ENCODE measurements at places on chromosomes 1 and 21. TPM values are rescaled to one million over a fixed set of nuclear protein-coding genes. Genes with fewer than 3 reads are reported as not detected.

GRCh38 chr1:203516184-203516583, 22.2 kb downstream of the OPTC start:
- no peaks in the 10 kb centered on the region for H3K36me3 ChIP-seq
- H3K27ac ChIP-seq, result no peak overlapping the region
- H3K27me3 ChIP-seq, result no peaks in the 10 kb centered on the region
- no peak for DNase-seq

DNA sequence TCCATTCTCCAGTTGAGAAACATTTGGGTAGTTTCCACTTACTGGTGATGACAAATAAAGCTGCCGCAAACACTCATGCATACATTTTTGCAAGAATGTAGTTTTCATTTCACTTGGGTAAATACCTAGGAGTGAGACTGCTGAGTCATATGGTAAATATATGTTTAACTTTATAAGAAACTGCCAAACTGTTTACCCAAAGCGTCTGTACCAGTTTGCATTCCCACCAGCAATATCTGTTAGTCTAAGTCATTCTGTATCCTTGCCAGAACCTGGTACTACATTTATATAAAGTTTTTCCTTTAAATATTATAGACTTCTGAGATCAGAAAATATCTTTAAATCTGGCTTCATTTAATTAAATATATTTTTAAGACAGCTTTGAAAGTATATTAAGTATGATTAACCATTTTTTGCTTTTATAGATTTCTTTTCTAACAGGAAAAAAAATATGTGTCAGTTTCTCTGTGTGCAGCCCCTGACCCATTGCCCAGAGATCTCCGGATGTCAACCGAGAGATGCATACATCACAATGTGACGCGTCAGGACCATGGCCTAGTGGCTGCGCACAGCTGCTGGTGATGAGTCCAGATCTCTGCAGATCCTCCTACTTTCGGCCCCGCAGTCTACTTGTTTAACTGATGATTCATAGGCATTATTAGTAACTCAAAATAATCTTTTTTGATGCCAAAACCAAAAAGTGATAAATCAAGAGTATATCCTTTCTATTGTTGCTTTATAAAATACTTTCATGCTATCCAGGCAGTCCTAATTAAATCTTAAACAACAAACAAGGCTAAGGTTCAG, 227.1 kb upstream of the MAP1LC3C start:
- no peak overlapping the region for H3K27ac ChIP-seq
- no peaks in the 10 kb centered on the region for H3K36me3 ChIP-seq
- DNase-seq, result no peak
- H3K4me1 ChIP-seq, result peaks cover 11% of the 10 kb centered on the region

- no peak overlapping the region for H3K27ac ChIP-seq
- H3K4me1 ChIP-seq, result no peaks in the 10 kb centered on the region
- H3K4me3 ChIP-seq, result no peak overlapping the region
- H3K27me3 ChIP-seq, result no peaks in the 10 kb centered on the region
- no peaks in the 10 kb centered on the region for H3K36me3 ChIP-seq
These were observed 12.3 kb downstream of the OR2T11 start for GRCh38 chr1:248622570-248623001.

DNA sequence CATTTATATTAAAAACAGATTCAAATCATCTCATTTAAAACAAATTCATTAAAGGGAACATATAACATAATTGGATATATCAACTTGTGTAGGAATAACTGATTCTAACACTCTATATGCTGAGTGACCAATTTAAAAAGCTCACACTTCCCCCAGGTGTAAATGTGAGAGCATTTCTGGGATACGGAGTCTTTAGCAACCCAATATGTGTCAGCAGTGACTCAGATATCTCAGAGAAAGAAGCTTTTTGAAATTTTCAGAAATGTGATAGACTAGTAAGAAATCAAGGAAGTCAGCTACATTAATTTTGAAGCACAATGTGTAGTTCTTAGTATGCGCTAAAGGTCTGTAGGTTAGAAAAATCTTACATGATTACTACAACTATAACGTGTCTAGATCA, 87.9 kb upstream of the SERTAD4 start:
- H3K27me3 ChIP-seq, result no peaks in the 10 kb centered on the region
- H3K36me3 ChIP-seq, result peaks cover 6% of the 10 kb centered on the region
- no peak for DNase-seq
- no peak overlapping the region for H3K27ac ChIP-seq
- H3K4me1 ChIP-seq, result no peaks in the 10 kb centered on the region

- H3K36me3 ChIP-seq, result no peaks in the 10 kb centered on the region
- H3K27ac ChIP-seq, result no peak overlapping the region
- no peaks in the 10 kb centered on the region for H3K4me1 ChIP-seq
- H3K27me3 ChIP-seq, result no peaks in the 10 kb centered on the region
- DNase-seq, result no peak
- H3K4me3 ChIP-seq, result no peak overlapping the region
These were observed 15.7 kb upstream of the IPP start for GRCh38 chr1:45765999-45766792.

DNA sequence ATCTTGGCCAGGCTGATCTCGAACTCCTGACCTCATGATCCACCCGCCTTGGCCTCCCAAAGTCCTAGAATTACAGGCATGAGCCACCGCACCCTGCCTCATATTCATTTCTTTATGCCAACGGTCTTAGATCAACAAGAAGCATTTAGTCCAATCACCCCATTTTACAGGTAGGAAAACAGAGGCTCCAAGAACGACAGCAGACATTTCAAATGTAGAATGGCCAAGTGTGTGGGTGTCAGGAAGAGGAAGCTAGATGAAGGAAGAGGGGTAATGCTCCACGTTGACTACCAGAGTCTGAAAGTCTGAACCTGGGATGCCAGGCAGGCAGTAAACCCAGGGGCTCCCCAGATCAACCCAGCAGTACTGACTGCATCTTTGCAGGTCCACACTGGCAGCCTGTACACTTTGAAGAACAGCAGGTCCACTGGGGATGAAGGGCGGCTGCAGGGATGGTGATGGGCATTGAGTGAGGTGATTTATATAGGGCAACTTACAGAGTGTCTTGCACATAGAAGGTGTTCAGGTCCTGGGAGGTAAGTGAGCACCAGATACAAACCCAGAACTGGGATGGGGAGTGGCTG, 120.2 kb downstream of the EPHB2 start:
- no peak overlapping the region for H3K27ac ChIP-seq
- no peak overlapping the region for H3K4me3 ChIP-seq
- H3K4me1 ChIP-seq, result peaks cover 54% of the 10 kb centered on the region
- H3K27me3 ChIP-seq, result no peaks in the 10 kb centered on the region
- H3K36me3 ChIP-seq, result no peaks in the 10 kb centered on the region

GRCh38 chr1:150267896-150268295, 920 bp downstream of the APH1A start:
- peak overlapping the region; percentile 97 for H3K27ac ChIP-seq
- peak overlapping the region; percentile 97 for H3K4me3 ChIP-seq
- H3K27me3 ChIP-seq, result no peaks in the 10 kb centered on the region
- peaks cover 41% of the 10 kb centered on the region for H3K4me1 ChIP-seq

DNA sequence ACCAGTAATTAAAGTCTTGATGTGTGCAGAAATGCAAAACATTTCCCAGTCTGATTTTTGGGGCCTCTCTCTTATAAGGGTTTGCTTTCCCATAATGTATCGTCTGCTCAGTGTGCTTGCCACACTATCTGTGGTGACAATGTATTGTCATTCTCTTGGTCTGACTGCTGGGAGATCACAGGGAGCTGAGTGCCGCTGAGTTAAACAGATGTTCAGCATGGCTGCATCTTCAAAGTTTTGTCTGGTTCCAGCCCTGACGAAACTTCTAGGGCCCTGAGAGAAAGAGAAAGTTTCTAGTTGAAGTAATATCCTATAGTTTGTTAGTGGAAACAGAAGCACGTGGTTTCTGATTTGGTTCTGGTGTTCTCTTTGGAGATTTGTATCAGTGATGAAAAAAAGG, 42.6 kb downstream of the DNM3 start:
- H3K4me3 ChIP-seq, result no peak overlapping the region
- H3K36me3 ChIP-seq, result no peaks in the 10 kb centered on the region
- peaks cover 4% of the 10 kb centered on the region for H3K4me1 ChIP-seq

GRCh38 chr1:119222271-119222670, 81.8 kb upstream of the WARS2 start:
- H3K27me3 ChIP-seq, result no peaks in the 10 kb centered on the region
- H3K4me1 ChIP-seq, result peaks cover 15% of the 10 kb centered on the region
- peaks cover under 1% of the 10 kb centered on the region for H3K36me3 ChIP-seq
- H3K27ac ChIP-seq, result no peak overlapping the region

- H3K4me1 ChIP-seq, result peaks cover 6% of the 10 kb centered on the region
- H3K36me3 ChIP-seq, result no peaks in the 10 kb centered on the region
- H3K27me3 ChIP-seq, result no peaks in the 10 kb centered on the region
These were observed 27.7 kb downstream of the WARS2 start for GRCh38 chr1:119112791-119113190.

DNA sequence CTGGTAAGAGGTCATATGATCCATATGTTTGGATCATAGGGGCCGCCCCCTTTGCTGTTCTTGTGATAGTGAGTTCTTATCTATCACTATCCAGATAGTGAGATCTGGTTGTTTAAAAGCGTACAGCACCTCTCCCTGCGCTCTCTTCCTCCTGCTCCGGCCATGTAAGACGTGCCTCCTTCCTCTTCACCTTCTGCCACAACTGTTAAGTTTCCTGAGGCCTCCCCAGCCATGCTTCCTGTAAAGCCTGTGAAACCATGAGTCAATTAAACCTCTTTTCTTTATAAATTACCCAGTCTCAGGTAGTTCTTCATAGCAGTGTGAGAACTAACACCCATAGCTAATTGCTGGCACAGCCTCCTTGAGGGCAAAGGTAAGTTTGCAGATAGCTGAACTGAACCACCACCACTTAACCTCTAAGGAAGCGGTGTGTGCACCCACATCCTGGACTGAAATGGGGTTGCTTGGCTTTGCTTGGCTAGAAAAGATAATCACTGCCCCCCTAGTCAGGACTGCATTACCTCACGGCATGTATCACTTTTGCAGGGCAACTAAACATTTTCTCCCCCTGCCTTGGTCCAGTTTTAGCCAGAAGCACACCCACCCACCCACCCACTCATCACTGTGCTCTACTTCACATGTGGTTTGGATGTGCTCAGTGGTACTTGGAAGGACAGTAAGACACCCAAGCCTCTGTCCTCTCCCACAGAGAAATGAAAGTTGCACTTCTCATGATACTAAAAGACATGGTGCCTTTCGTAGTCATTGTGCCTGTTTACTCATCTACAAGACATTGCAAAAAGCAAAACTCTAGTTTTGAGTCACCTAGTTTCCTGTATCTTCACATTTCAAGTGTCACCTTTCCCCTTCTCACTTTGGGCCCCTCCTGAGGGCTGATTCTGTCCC, 23.1 kb upstream of the PTAFR start:
- H3K4me1 ChIP-seq, result peaks cover 3% of the 10 kb centered on the region
- no peaks in the 10 kb centered on the region for H3K27me3 ChIP-seq
- no peak for DNase-seq
- no peak overlapping the region for H3K4me3 ChIP-seq
- peak overlapping the region; percentile 59 for H3K27ac ChIP-seq
- H3K36me3 ChIP-seq, result peaks cover 10% of the 10 kb centered on the region

Gene TMEM201
- total RNA-seq, result 41.4 TPM

Gene TRIM46
- total RNA-seq, result 9.8 TPM

Gene PCNT
- total RNA-seq, result 60.4 TPM

Gene HES3
- total RNA-seq, result 25.2 TPM

Gene FCRLB
- total RNA-seq, result 0.40 TPM

Gene ETNK2
- total RNA-seq, result 12.1 TPM

Measured in neural crest cell (in vitro differentiated cells).